ENCODE measurements at places on chromosomes 1 and 21. TPM values are rescaled to one million over a fixed set of nuclear protein-coding genes. Genes with fewer than 3 reads are reported as not detected.
A peak's percentile ranks its signal among the peaks of the same experiment; 100 is the strongest.

Gene TINAGL1
- total RNA-seq = not detected

- DNase-seq = no peak
Observed at GRCh38 chr1:209850342-209850979, 22.7 kb downstream of the UTP25 start.

DNA sequence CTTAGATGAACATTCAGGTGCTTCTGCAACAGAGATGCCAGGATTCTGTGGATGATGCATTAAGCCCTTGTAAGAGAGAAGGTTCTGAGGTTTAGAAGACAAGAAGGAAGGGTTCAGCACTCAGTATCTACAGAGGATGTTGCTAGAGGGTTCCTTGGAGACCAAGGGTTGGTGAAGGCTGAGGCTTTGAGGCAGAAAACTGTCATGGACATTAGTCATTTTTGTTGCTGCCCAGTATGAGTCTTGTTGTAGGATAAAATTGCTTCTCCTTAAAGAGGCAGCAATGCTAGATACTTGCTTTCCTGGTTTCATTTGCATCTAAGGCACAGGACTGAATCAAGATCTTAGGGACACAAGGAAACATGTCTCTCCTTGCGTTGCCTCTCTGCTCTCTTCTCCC lies 319.4 kb upstream of the NFIA start:
- no peak for DNase-seq

DNA sequence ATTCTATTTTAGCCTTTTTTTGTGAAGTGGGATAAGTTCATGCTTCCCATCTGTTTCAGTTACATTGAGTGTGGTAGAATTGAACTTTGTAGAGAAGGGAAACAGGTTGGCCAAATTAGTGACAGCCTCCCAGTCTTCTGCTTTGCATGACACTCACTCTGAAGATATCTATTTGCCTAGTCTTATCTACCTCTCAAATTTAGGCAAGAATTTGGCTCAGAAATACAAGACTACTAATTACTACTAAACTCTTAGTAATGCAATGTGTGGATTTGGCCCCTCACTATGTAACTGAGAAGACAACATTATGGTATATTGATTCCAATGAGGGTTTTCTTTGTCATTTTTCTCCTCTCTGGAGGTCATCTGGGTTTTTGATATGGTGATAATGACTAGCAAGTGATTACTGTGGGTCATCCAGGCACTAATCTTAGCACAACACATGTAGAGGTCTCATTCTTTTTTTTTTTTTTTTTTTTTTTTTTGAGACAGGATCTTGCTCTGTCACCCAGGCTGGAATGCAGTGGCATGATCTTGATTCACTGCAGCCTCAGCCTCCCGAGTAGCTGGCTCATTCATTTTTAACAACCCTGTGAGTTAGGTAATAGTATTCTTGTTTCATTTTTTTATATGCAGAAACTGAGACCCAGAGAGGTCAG lies 6.3 kb downstream of the FAM20B start:
- DNase-seq = no peak

Gene HTR6
- 0.33 TPM for total RNA-seq

Gene PYHIN1
- 83.6 TPM for total RNA-seq

- no peak for DNase-seq
Observed at GRCh38 chr1:99818063-99818699, 32.0 kb upstream of the AGL start.

- DNase-seq = no peak
Observed at GRCh38 chr1:42340093-42340492, 5.1 kb upstream of the FOXJ3 start.

Gene COL8A2
- total RNA-seq = 0.26 TPM

GRCh38 chr1:92968138-92969032 lies 7.1 kb upstream of the DIPK1A start:
- peak; percentile 46 for DNase-seq

Gene PPFIA4
- total RNA-seq = 1.4 TPM

GRCh38 chr1:37753473-37754321 lies 11.2 kb downstream of the EPHA10 start:
- DNase-seq = no peak

GRCh38 chr21:35565204-35565611 lies 495.1 kb downstream of the SETD4 start:
- no peak for DNase-seq

Gene GPR3
- total RNA-seq = not detected

Gene TRAF3IP3
- 574 TPM for total RNA-seq

- DNase-seq = peak; percentile 71
Observed at GRCh38 chr1:40404670-40405462, 31.3 kb downstream of the SMAP2 start.
